ENCODE measurements at places on chromosomes 7 and 10.

GRCh38 chr10:46092524-46093081 is 46.5 kb upstream of the MSMB start:
- DNase-seq, result peak; percentile 61

DNA sequence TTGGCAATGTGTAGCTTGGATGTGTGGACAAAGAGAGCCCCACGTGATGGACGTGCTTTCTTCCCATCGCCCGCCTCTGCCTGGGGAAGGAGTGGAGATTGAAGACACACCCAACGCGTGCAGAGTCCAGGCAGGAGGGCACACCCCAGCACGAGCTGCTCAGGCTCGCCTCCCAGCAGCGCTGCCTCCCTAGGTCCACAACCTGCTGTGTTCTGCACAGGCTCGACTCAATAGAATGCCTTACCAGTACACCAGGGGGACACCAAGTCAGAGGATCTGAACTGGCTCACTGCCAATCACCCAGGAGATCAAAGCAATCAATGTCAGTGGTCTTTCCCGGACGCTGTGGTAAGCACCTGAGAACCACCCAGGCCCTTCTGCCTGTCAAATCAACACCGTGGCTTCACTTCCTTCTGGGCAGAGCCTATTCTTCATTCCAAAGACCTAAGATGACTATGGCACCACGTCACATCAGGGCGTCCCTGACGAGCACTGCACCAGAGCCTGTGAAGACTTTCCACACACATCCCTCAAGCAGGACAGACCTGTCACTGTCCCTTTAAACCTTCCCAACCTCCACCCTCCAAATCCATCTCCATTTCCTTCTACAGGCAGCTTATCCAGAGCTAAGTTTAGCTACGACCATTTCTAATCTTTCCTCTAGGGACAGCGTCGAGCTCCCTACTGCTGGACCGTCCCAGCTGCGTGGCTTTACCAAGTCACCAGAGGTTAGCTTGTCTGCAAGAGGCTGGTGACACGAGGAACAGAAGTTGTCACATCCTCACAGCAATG is 72.3 kb downstream of the AMZ1 start:
- no peak for DNase-seq

- DNase-seq, result no peak
Observed at GRCh38 chr7:83149466-83149865, 13.2 kb downstream of the PCLO start.

DNA sequence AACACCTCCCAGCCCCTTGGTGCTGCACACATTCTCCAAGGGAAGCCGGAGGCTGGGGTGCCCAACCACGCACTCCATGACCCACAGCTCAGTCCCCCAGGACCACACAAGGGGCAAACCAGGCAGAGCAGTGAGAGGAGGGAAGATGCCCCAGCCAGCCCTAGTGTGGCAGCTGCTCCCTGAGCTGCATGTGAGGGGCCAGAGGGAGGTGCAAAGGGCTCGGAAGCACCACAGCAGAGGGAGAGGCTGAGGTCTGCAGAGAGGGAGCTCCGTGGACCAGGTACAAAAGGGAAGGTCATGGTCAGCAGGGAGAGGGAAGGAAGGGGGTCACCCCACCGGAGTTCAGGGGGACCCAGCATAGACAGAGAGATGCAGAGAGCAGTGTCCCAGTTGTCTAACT is 1.5 kb upstream of the CALML5 start:
- DNase-seq, result no peak

- no peak for DNase-seq
Observed at GRCh38 chr10:22874189-22874854, 53.5 kb upstream of the ARMC3 start.

GRCh38 chr7:167090-167855 is 25.1 kb upstream of the FAM20C start:
- DNase-seq, result no peak

- no peak for DNase-seq
Observed at GRCh38 chr7:6615723-6616555, 529 bp downstream of the ZNF853 start.

- no peak for DNase-seq
Observed at GRCh38 chr7:36491317-36491716, 101.7 kb downstream of the ANLN start.

- DNase-seq, result no peak
Observed at GRCh38 chr7:116213361-116214130, 3.2 kb downstream of the TES start.

- DNase-seq, result peak; percentile 81
Observed at GRCh38 chr7:106346678-106347217, 62.0 kb upstream of the NAMPT start.

DNA sequence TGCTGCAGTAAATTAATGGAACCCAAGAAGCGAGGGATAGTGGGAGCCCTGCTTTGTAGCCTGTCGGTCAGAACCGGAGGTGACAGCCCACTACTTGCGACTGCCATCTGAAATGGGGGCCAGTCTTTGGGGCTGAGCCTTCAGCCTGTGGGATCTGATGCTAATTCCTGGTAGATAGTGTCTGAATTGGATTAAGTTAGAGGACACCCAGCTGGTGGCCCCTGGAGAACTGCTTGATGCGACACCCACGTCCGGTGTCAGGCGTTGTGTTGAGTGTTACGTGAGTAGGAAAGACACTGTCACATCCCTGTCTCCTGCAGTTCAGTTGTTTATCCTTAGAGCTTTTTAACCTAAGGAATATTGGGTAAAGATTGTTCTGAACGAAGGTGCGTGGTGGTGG is 5.0 kb downstream of the EIF3B start:
- DNase-seq, result no peak

GRCh38 chr7:30678805-30679204 is 3.5 kb downstream of the CRHR2 start:
- DNase-seq, result no peak

GRCh38 chr10:101493249-101493648 is 94.8 kb downstream of the POLL start:
- DNase-seq, result no peak

- DNase-seq, result no peak
Observed at GRCh38 chr7:155201325-155202087, 96.2 kb upstream of the INSIG1 start.

DNA sequence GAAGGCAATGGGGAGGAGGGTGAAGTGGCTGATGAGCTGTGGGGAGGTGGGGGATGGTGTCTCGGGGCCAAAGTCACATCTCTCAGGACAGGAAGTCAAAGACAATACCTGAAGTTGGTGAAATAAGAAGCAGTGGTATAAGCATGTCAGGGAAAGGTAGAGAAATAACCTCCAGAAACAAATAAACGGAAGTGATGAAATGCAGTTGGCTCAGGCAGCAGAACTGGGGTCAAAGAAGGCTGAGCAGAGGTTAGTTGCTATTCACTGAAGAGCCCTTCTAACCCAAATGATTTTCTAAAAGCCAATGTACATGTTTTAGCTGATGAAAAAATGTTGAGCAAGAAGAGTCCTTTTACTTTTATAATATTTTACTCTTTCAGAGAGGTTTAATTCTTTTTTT is 78.6 kb upstream of the ADRB1 start:
- no peak for DNase-seq

GRCh38 chr10:2145926-2146478 is 408.7 kb upstream of the ADARB2 start:
- DNase-seq, result no peak

- no peak for DNase-seq
Observed at GRCh38 chr7:106187613-106188350, 75.7 kb upstream of the SYPL1 start.

- no peak for DNase-seq
Observed at GRCh38 chr10:69728335-69728870, 73.3 kb upstream of the COL13A1 start.

DNA sequence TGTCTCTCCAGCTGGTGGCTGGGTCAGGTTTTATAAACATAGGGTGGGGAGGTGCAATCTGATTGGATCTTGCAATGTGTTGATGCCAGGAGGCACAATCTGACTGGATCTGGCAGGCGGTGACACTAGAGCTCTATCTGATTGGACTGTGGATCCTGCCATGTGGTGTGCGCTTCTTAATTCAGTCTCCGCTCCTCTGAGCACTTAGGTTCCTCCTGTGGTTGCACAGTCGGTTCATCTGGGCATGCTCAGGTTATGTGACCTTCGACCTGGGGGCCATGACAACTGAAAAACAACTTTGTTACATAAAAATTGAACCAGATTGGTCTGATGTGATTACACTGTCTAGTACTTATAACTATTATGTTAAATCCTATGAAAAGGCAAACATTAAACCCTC is 127.1 kb upstream of the SVIL start:
- no peak for DNase-seq

DNA sequence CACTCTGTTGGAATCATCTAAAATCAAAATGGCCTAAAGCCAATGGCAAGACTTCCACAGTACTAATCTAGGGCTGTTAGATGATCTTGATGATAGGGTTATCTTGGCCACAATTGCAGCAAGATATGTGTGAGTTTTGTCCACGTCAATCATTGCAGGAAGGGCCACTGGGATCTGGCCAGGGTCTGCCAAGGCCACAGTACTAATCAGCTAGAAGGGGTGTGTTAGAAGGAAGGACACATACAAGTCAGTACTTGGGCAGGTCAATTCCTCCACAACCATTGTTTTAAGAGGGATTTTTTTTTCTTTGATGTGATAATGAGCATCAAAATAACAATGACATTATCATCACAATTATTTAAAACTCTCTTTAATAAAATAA is 1.6 kb downstream of the LMOD2 start:
- DNase-seq, result no peak

DNA sequence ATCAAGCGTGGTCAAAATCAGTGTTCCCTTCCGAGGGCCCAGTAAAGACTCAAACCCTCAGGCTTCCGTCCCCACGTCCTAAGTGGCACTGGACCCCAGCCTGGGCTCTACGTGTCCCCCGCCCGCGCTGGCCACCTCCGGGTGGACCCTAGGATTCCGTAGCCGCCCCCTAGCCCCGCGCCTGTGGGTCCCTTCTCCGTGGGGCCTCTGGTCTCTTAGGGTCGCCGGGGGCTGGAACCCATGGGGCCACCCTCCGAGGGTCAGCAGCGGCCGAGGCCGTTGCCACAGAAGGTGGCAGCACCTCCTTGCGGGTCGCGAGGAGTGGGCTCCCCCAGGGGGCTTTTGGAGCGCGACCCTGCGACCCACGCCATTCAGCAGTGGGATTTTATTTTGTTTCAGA is 170.5 kb upstream of the EEPD1 start:
- no peak for DNase-seq

- no peak for DNase-seq
Observed at GRCh38 chr10:127276794-127277462, 80.5 kb upstream of the INSYN2A start.

DNA sequence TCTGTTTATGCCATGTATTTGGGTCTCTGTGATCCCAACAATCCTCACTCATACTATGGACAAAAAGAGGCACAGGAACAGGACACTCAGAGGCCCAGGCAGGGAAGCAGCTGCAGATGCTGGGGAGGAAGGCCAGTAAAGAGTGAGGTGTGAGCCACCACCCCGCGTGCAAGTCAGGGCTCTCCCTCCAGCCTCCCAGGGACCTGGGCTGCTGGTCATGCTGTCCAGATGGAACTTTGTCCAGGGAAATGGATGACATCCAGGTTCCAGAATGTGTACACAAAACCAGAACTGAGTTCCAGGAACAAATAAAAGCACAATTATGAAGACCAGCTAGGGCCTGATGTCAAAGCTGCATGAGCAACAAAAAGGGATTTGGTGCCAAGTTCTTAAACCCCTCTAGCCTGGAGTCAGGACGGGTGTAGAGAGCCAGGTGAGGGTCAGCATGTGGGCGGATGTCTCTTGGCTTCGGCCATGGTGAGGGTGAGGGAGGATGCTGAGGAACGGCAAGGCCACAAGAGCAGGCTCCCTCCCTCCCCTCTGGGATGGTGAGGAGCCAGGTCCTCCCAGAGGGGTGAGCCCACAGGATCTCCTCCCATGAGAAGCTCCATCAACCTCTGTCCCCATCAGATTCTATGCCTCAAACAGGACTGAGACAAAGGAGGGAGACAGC is 739.7 kb downstream of the PARD3 start:
- no peak for DNase-seq

GRCh38 chr7:140981951-140982350 is 32.8 kb downstream of the MRPS33 start:
- no peak for DNase-seq

GRCh38 chr7:106196460-106197021 is 84.4 kb upstream of the SYPL1 start:
- no peak for DNase-seq

DNA sequence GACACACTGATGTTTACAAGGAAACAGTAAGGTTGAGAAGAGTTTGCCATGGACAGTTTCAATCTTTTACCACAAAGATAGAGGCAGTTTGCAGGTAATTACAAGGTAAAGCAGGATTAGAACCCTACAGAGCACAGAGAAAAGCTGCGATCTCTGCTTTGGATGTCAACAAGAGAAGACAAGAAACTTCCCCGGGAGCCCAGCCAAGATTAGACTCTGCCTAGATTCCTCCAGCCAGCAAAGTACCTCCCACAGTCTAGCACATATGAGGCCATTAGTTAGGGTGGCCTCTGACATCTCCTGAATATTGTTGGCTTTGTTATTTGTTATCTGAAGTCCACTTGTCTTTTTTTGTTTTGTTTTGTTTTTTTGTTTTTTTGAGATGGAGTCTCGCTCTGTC is 178.1 kb downstream of the CALN1 start:
- DNase-seq, result no peak

- DNase-seq, result no peak
Observed at GRCh38 chr7:73737491-73738219, 947 bp downstream of the ABHD11 start.

DNA sequence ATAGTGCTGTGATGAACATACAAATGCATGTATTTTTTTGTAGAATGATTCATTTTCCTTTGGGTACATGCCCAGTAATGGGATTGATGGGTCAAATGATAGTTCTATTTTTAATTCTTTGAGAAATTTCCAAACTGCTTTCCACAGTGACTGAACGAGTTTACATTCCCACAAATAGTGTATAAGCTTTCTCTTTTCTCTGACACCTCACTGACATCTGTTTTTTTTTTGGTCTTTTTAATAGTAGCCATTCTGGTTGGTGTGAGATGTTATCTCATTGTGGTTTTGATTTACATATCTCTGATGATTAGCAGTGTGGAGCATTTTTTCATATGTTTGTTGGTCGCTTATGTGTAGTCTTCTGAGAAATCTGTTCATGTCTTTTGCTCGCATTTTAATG is 195.0 kb upstream of the AGK start:
- DNase-seq, result no peak

DNA sequence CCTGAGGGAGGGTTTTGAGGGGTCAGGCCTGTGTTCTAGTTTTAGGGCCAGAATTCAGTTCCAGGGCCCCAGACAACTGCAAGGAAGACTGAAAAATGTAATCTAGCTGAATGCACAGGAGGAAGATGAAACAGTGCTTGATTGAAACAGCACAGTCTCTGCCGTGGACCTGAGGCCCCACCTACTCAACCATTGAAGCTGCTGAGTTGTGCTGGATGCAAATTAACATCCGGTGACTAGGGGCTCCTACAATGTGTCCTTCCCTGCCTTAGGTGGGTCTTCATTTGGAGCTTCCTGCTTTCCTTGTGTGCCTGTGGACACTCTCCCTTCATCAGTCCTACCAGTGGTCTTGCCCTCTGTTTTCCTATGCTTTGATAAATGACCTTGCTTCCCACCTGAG is 5.7 kb downstream of the GLRX3 start:
- DNase-seq, result no peak

- DNase-seq, result peak; percentile 98
Observed at GRCh38 chr10:74589226-74589673, 237.2 kb upstream of the KAT6B start.

All from CD4-positive, alpha-beta memory T cell (primary cell).